ENCODE measurements at places on chromosomes 4 and X.

- no peak for DNase-seq
Measured at GRCh38 chrX:129808829-129809796, 29.4 kb downstream of the SASH3 start.

- DNase-seq = no peak
Measured at GRCh38 chr4:160406263-160406825, 1303.5 kb downstream of the RAPGEF2 start.

DNA sequence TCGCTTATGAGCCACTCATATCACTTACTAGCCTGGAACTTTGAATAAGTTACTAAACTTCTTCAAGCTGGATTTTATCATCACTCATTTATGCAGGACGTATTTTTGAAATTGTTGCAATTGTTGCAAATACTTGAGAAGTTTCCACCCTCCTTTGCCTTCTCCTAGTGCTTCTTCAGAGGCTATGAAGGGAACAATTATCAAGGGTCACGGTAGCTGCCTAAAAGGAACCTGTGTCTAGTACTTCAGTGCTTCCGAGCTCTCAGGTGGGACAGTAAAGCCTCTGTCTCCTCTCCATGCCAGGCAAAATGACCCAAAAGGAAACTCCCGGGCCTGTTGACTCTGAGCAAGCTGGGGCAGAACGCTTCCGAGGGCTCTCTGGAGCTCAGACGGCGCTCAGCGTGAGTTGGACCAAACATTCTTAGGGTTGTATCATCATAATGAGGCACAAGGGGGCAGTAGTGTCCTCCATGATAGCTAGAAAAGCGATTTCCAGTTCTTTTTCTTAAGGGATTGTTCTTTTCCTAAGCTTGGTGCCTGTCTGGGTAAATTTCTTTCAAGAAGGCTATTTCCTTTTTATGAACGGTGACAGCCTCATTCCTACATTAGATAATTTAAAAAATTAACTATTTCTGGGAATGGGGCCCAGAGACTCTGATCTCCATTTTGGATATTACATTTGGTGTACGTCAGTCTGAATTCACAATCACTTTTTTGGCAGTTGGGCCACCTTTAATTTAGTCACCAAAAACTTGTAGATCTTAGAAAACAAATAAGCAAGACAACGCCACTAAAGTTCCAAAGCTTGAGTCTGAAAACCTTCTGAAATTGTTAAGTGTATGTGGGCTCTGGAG is 73.1 kb downstream of the PACRGL start:
- DNase-seq = peak; percentile 8

DNA sequence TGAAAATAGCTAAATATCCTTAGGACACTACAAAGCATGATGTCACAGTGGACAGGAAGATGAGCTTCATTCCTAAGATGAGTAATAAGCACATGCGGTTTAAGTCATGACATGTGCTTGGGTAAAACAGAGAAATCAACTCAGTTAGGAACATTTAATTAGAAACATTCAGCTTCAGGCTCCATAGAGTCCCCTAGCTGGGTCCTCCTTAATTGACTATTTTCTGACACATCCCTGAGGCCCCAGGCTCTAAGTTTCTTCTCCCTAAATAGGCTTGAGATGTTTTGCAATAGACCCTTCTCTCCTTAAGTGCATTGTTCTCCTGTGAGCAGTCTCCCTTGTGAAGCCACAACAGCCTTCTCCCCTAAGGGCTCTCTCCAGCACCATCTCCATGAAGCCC is 70.4 kb upstream of the ANXA3 start:
- DNase-seq = no peak

- DNase-seq = peak; percentile 5
Measured at GRCh38 chr4:153513596-153513995, 47.4 kb downstream of the TMEM131L start.

DNA sequence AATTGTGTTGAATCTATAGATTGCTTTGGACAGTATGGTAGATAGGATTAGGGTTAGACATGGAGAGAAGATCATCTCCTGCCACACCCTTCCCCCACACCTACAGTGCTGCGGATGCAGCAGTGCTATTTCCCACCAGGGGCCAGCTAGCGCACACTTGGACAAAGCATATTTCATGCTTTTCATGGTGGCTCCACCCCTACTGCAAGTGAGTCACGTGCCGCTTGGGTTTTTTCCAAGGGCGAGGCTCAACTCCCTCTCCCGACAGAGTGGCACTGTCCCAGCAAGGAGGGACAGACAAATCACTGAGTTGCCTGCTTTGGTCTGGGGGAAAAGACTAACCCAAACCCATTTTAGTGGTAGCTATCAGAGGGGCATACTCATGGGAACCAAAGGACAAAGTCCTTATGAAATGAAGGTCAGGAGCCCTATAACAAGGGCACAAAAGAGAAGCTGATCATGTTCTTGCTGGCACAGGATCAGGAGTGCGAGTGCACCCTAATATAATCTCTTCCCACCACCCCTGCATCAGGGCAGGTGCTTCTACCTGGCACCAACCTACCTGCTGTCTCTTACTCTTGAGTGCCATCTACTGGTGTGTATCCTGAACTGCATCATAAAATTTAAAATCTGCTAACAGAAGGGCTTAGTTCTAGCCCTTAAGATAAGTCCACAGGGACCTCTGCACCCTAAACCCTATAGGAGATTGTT is 55.1 kb upstream of the PGAM4 start:
- DNase-seq = peak; percentile 33

DNA sequence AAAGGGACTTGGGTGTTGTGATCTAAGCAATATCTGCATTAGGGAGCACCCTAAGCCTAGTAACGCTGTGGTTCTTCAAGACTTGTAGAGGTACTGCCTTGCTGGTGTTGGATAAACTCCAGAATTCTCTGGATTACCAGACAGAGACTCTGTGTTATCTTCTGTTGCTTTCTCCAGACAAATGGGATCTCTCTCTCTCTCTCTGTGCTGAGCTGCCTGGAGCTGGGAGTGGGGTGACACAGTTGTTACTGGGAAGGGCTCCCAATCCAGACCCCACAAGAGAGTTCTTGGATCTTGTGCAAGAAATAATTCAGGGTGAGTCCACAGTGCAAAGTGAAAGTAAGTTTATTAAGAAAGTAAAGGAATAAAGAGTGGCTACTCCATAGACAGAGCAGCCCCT is 48.8 kb downstream of the MCUB start:
- no peak for DNase-seq

- peak; percentile 63 for DNase-seq
Measured at GRCh38 chr4:128589384-128589965, 220.0 kb upstream of the JADE1 start.

GRCh38 chr4:683982-684622 is 4.8 kb downstream of the SLC49A3 start:
- no peak for DNase-seq

DNA sequence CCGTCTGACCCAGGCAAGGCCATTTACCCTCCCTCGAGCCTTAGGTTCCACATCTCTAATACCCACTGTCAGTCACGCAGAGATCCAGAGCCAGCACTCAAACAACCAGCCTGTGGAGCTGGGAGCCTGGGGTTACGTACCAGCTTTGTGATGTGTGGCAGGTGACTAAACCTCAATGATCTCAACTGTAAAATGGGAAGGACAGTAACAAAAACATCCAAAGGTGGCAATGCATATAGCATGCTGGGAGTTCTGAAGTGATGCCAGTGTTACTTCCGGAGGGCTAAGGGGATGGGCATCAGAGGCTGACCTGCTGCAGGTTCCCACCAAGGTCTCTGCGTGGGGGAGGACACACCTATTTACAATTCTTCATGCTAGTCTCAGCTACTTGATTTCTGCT is 6.0 kb downstream of the GRPEL1 start:
- no peak for DNase-seq

GRCh38 chrX:149908727-149909126 is 20.6 kb upstream of the HSFX4 start:
- DNase-seq = no peak

- DNase-seq = no peak
Measured at GRCh38 chrX:154800478-154801210, 4.6 kb downstream of the MPP1 start.

DNA sequence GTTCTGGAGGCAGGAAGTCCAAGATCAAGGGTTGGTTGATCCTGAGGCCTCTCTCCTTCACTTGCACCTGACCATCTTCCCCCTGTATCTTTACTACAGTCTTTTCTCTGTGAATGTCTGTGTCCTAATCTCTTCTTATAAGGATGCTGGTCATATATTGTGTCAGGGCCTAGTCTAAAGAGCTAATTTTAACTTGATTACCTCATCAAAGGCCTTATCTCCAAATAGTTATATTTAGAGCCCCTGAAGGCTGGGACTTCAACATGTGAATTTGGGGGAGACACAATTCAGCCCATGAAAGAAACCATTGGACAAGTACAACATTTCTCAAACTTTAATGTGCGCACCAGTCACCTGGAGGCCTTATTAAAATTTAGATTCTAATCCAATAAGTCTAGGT is 62.8 kb upstream of the DYNLT3 start:
- no peak for DNase-seq

DNA sequence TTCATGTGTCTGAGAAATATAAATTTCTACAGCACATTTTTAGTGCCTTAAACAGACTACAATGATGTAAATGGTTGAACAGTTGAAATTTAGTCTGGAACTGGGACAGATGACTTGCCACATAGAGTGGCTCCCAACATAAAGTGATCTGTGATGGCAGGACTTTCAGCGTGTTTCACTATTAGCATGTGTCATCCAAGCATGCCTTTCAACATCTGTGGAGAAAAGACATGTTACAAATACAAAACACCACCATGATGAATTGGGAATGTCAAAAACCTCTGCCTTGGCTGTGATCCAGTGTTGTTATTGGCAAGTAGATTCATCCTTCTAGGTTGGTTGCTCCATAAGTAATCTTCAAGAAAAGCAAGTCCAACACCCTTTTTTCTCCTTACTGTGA is 348.7 kb downstream of the MAPK10 start:
- no peak for DNase-seq

- DNase-seq = no peak
Measured at GRCh38 chr4:41145571-41146078, 68.7 kb downstream of the APBB2 start.

DNA sequence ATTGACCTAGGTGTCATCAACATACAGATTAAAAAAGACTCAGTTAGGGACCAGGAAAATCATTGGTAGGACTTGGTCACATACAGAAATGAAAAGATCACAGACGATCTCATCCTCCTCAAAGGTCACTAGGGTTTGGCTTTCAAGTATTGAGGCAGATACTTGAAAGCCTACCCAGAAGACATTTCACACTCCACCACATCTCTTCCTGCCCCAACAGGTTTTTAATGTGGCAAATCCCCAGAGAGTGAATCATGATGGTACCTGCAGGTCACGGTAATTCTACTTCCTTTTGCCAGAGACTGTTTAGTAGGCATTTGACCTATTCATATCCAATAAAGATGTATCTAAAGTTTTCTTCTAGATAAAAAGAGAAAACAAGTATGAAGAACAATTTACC is 44.1 kb downstream of the INPP4B start:
- DNase-seq = no peak

GRCh38 chr4:56979421-56980072 is 851 bp downstream of the POLR2B start:
- no peak for DNase-seq

DNA sequence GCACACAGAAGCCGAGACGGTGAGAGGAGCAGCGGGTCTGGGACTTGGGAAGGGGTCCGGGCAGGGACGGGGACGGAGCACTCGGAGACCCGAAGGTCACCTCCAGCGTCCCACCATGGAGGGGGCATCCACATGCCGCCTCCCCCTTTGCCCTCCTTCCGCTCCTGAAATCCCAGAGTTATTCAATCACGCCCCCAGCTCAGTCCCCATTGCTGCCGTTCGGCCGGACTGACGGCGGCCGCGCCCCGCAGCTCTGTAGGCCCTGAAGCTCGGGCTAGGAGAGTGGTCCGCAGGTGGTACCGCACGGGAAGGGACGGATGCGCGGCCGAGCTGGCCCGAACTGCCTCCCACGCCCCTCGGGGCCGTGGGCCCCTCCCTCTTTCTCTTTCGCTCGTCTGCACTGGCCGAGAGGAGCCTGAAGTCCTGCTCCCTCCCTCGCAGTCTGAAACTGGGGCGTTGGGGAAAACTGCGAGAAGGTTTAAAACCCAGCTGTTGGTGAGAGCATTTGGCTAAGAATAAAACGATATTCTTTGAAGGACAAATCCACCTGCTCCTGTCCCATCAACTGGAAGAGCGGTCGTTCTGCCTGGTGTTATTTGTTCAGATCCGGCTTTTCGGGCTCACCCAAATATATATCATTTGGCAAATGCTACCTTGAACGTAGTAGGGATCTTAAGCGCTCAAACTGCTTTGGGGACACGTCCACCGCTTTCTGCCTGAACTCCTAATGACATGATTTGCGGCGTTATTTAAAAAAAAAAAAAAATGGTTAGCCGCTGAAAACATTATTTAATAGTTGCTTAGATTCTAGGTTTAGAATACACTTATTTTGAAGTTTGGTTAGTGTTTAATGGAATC is 719 bp downstream of the USO1 start:
- peak; percentile 45 for DNase-seq

- no peak for DNase-seq
Measured at GRCh38 chr4:142100941-142101340, 464.6 kb downstream of the IL15 start.

DNA sequence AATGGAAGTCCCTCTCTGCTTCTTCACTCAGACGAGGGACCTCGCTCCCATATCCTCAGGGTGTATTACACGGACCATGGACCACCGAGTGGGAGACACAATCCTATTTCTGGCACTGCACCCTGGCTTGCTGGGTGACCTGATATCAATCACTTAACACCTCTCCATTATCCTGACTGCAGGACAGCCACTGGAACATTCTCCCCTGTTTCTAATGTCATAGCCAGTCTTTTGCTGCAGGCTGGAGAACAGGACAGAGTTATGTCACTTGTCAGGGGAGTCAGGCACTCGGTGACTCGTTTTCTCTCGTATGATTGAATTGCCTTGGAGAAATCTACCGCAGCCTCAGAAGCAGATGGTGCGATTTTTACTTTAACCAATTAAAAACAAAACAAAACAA is 219.1 kb upstream of the IGFBP7 start:
- DNase-seq = no peak

DNA sequence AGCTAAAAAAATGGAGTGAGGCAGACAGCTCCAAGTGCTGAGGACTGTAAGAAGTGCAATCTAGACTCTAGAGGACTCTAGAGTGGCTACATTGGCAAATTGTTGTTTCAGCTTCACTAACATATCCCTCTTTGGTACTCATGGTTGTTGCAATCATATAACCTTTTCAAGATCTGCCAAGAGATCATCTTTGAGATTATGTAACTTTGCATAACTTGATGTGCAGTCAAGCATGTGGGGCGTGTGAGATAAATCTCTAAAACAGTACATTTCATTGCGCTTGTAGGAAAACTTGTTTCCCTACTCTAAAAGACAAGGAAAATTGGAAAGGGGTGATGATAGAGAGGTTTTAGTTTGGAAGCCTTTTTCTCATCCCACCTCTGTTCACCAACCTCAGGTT is 11.2 kb upstream of the BRS3 start:
- DNase-seq = no peak

- no peak for DNase-seq
Measured at GRCh38 chr4:19375931-19376330, 875.8 kb upstream of the SLIT2 start.

DNA sequence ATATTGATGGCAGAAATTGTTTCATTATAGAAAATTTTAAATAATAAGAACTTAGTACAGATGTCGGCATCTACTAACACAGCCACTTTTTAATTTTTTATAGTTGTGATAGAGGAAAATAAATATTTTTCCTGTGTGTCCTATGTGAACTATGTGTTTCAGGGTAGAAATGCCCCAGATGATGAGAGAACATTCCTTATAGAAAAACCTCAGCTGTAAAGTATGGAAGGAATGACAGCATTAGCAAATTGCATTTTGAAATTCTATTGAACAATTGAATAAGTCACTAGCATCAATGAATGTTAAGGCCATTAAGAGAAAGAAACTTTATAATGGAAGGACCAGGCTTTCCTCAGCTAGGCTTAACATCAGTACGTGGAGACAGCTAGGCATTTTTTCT is 149.2 kb downstream of the CFAP299 start:
- no peak for DNase-seq

GRCh38 chrX:112058255-112058654 is 24.3 kb downstream of the TRPC5 start:
- DNase-seq = no peak

Measured in A549 (cell line).